Amniotic stem cell (primary cell): ENCODE measurements at places on chromosomes 1 and 21.
A peak's percentile ranks its signal among the peaks of the same experiment; 100 is the strongest.

- no peak for DNase-seq
Observed at GRCh38 chr21:34594566-34595234, 20.2 kb downstream of the RCAN1 start.

DNA sequence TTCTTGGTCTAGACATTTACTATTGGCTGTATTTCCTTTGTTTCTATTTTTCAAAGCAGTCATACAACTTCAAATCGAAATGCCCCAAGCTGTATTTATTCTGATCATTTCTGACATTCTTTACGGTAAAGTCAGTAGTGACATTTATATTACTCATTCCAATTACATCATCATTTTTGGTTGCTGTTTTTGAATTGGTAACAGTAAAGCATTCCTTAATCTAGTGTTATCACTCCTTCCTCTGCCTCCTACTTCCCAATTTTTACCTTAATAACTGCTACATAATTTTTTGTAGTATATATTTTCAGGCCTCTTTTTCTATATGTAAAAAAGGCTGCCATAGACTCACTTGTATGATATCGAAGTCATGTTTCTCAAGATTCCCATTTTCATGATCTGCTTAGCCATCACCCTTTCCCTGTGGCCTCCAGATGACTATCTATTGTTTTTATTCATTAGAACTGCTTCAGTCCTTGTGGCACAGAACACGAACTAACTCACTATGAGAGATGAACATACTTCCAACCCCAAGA is 167.2 kb downstream of the RUNX1 start:
- peak; percentile 72 for DNase-seq

- DNase-seq, result no peak
Observed at GRCh38 chr21:29481641-29482040, 182.9 kb downstream of the BACH1 start.

GRCh38 chr1:83960669-83961277 is 38.2 kb downstream of the TTLL7 start:
- no peak for DNase-seq

- no peak for DNase-seq
Observed at GRCh38 chr21:45019887-45020537, 54.4 kb upstream of the ADARB1 start.

GRCh38 chr1:34324879-34325440 is 148.3 kb downstream of the C1orf94 start:
- no peak for DNase-seq

DNA sequence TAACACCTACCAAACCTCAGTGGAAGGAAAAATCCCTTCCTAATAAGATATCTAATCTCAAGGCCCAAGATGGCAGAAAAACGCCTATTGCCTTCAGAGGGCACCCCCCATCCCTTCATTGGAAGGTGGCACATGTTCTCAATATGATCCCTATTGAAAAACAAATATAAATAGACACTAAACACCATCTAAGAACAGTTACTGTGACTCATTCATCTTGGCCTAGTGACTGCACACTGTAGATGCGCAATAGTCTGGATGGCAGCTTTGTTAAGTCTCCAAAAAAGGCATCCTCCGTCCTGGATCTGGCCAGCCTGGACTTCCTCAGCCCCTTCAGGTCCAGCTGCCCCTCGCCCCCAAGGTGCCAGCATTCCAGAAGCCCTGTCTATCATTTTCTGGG is 121.9 kb downstream of the CAPN8 start:
- no peak for DNase-seq

GRCh38 chr1:41674522-41674921 is 190.0 kb upstream of the EDN2 start:
- no peak for DNase-seq

GRCh38 chr1:188551176-188551575 is 1722.4 kb downstream of the PLA2G4A start:
- no peak for DNase-seq

GRCh38 chr1:6080469-6080868 is 34.8 kb downstream of the KCNAB2 start:
- DNase-seq, result no peak

DNA sequence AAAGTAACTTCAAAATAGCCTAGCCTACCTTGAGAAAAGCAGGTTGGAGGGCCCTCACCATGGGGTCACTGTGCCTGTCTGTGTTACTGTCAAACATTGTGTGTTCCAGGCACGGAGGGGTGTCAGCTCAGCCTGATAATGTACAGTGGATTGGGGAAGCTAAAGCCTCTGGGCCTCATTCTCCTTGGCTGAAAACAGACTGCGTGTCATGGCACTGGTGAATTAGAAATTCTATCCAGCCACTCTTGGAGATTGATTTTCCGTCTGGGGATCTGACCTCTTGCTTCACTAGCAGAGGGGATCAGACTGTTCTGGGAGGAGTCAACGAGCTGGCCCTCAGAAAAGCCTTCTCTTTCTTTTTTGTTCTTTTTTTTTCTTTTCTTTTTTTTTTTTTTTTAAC is 123.5 kb upstream of the HOOK1 start:
- no peak for DNase-seq

DNA sequence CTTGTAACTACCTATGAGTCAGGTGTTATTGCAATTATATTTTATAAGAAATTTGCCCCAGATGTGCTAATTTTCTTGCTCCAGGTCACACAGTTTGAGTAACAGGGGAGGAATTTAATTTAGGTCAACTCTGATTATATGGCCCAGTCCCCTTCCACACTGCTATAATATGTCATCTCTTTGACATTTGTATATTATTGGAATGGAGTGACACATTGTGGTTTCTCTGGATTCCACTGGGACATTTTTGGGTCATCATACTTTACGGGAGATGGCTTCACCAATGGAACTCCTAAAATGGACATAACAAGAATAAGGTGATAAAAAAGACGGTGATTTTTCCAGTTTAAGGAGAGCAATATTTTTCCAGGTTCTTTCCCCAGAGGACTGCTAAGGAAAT is 191.2 kb downstream of the DISC1 start:
- DNase-seq, result no peak

DNA sequence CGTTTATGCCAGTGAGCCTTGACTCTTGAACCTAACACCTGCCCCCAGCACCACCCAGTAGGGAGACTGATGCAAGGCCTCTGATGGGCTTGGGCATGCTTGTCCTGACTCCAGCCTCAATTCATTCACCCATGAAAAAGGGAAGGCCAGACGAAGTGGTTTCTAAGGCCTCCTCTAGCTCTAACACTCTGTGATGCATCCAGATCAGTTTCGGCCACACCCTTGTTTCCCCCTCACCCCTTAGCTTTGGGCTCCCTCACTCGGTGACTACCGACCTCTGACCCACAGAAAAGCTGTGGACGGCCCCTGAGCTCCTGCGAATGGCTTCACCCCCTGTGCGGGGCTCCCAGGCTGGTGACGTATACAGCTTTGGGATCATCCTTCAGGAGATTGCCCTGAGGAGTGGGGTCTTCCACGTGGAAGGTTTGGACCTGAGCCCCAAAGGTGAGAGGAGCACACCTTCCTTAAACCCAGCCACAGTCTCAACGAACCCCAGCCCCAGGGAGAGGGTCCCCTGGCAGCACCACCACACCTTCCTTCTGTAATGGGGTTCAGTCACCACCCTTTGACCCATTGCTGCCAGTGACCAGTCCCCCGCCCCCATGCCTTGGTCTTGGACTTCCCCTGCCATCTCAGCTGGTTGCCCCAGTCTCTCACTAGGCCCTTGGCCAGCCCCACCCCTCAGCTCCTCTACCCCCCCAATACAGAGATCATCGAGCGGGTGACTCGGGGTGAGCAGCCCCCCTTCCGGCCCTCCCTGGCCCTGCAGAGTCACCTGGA is 9.0 kb downstream of the NPR1 start:
- DNase-seq, result no peak

DNA sequence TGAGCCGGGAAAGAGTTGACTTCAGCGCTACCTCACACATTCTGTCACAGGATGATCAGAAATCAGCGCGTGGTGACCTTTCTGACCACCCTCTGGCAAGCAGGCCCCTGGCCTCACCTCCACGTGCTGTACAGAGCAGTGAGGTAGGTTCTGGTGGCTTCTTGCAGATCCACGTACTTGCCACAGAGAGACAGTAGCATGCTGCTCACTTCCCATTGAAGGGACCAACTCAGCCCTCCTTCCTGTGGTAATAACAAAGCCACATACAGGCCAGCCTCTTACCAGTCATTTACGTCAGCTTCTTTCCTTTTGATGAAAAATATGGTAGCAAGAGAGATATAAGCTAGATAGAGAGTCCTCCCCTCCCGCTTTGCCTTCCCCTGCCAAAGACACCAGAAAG is 200.7 kb downstream of the CHRM3 start:
- no peak for DNase-seq

DNA sequence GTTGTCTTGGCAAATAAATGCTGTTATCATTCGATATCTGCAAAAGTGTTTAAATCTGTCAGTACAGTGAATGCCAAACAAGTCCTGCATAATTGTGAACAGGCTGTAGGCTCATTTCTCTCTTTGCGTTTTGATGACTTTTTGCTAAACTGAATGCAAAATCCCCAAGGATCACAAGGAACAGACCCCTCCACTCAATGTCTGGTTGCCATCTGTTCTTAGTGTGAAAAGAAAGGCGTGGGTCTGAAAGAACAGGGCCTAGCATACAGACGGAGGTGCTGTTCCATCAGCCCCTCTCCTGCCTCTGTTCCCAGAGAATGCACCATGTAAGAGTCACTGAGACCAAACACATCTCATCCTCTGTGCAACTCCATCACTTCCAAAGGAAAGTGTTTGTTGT is 40.4 kb downstream of the EIF2B3 start:
- no peak for DNase-seq

GRCh38 chr1:77680173-77680572 is 2.3 kb downstream of the ZZZ3 start:
- no peak for DNase-seq

- no peak for DNase-seq
Observed at GRCh38 chr1:115336741-115337140, 1.3 kb downstream of the NGF start.

GRCh38 chr1:119132179-119132578 is 8.3 kb downstream of the WARS2 start:
- DNase-seq, result no peak

DNA sequence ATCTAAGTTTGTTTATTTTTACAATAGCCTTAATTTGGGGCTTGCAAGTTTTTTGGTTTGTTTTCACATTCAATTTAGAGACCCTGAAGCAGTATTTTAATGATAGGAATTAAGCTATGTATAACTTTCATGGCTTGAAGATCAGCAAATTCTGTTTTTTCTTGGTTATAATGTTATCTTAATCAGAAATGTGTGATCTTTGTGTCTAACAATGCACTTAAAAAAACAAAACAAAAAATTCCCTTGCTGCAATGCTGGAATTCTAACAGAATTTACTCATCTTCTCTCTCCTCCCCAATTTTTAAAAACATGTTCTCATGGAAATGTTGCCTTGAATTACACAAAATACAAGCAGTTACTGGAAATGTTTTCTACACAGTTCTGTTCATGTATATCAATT is 113.1 kb downstream of the OLFML2B start:
- no peak for DNase-seq

- DNase-seq, result no peak
Observed at GRCh38 chr1:89962742-89963075, 32.2 kb upstream of the ZNF326 start.

DNA sequence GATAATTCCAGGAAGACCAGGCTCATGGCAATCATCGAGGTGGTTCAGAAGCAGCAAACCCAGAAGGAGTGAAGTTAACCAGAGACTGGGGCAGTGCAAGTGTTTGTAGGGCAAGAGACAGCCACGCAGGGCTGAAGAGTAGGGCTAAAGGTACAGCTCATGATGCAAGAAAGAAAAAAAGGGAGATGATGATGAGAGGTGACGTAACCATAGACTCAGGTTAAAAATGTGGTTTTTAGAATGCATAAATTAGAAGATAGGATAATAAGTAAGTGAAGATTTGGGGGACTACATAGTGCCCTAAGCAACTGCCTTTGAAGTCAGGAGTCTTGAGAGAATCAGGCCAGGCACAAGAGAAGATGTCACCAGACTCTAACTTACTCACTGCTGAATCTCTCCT is 333 bp downstream of the LCE7A start:
- no peak for DNase-seq

DNA sequence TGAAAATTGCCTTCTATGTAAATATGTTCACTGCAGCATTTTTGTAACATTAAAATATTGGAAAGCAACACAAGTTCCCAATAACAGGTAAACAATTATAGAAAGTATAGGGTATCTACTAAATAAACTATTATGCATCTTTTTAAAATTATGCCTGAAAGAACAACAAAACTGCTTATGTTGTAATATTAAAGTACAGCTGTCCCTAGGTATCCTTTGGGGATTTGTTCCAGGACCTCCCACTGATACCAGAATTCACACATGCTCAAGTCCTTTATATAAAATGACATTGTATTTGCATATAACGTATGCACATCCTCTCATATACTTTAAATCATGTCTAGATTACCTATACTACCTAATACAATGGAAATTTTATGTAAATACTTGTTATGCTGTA is 121.8 kb upstream of the TNFSF4 start:
- no peak for DNase-seq

DNA sequence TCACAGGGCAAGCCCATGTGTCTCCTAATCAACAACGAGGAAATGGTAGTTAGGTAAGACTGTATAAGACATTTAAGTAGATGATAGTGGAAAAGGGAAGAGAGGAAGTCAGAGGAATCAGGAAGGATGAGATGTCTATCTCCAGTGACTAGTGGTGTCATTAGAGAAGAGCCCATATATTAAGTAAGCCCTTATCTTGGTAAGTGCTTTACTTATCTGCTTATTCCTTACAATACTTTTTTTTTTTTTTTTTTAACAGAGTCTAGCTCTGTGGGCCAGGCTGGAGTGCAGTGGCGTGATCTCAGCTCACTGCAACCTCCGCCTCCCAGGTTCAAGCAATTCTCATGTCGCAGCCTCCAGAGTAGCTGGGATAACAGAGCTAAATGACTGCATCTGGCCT is 29.5 kb downstream of the RNF11 start:
- no peak for DNase-seq

DNA sequence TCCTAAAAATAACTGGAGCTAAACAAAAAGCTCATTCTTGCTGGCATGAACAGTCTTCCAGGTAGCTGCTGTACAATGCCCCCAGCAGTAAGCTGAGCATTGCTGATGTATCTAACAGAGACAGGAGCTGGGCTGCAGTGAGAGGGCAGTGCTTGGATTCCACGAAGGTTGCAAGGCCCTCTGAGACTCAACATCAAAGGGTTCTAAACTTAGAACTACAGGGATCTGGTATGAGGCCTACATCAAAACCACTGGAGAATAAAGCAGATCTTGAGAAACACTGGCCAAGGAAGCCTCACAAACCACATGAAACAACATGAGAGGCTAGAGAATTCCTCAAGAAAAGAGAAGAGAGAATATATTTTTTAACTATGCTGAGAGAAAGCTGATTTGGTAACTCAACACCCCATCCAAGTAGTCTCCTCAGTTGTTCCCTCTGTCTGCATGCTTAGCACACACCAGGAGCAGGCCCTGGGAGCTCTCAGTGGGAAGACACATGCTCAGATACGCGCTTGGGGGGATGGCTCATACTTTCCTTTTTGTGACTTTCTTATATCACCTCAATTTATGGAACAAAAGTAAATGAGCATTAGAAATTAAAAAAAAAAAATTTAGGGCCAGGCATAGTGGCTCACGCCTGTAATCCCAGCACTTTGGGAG is 27.7 kb downstream of the DSTYK start:
- DNase-seq, result no peak

DNA sequence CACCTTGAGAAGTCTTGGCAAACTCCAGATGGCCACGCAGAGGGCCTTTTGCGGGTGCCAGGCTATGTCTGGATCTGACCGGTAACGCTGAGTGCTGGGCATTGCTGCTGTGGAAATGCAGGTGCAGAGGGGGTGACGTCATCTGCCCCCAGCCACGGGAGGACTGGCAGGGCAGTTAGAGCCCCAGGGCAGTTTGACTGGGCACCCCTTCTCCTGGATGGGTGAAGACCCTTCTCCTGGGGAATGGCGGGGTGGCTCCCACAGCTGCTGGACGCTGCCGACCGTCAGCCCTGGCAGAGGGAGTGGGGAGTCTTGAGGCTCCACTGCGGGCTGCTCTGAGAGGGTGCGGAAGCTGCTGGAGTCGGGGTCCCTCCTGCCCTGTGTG is 12.6 kb upstream of the EDN2 start:
- no peak for DNase-seq
